ENCODE measurements at places on chromosomes 7 and 10.

DNA sequence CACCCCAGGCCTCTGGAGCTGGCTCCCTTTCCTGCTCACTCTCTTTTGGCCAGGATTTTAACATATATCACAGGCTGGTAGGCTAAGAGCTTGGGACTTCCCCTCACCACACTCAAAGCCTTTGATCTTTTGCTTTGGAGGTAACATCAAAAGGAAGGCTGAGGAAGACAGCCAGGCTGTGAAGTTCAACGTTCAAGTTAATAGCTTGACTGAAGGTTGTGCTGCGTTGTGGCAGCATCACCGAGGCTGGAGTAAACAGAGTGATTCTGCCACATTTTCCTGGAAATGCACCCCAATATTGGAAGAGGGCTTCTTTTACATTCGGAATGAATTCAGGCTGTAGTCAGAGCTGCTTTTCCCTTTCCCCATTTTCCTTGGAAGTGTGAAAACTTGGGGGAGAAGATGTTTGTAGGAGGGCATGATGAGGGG lies 57.3 kb downstream of the TCF7L2 start:
- DNase-seq, result no peak

DNA sequence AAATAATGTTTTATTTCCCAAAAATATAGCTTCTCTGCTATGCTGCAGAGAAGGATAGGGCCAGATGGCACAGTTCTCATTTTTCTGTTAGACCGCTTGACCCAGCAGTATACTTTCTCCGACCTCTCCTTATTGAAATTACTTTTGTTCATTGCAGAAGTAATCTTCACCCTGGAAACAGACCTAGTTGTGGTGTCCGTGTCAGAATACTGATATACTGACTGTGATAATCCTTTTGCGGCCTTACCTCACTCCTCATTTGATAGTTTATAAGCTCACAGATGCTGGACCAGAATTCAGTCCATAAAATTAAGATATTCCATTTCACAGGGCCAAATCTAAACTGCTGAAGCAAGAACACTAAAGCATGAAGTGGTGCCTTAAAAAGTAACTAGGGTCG lies 260.6 kb upstream of the DKK1 start:
- DNase-seq, result no peak

DNA sequence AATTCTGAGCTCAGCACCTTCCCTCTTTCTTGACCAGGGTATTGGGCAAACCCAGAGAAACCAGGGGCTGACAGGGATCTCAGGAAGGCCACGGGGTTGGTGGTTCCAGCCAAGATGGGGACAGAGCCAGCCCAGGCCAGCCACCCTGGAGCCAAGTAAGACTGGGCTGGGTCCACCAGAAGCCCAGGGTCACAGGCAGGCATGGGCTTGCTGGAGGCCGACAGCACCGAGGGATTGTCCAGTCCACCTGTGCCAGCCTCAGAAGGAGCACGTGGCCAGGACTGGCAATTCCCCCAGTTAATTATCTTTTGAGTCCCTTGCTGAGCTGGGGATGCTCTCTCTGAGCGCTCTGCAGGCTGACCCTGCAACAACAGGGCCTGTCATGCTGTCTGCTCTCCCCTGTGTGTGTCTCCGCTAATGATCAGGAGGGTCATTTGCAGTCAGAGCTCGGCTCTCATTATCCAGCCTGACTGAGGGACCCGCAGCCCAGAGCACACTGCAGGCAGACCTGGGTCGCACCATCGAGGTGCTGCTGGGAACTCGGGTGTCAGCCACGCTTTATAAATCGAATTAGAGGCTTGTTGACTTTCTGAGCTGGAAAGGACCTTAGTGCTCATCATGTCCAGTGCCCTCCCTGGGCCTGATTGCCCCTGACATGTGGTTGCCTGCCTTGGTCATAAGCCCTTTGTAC lies 69.5 kb upstream of the PPIF start:
- no peak for DNase-seq

DNA sequence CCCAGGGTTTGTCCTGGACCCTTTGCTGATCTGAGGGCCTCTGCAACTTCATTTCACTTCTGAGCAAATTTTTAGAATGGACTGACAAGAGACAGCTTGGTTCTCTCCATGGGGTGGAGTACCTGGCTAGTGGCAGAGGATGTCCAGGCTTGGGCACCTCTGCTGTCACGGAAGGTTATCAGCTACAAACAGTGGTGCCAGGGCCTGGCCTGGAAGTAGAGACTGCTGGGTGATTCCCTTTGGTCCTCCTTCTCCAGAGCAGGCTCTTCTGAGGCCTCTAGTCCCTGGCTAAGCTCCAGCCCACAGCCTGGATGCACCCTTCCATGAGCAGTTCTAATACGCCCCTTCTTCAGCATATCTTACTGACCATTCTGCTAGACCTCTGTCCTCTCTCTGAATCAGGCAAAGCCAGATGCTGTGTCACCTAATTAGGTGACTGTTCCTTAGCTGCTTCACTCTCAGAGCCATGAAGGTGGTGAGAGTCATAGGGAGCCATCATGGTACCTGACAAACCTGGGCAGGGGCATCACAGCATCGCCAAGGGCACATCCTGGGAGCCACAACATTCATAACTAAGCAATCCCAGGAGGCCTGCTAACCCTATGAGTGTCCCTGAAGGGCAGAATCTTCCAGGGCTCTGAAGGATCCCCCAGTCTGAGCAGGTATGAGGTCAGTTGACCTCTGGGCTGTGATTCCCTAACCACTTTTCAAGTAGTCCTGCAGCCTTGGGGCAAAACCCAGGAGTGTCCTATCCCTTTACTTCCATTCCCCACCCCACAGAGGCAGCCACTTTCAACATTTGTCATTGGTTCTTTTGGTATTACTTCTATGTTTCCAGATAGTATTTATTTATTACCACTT lies 4.0 kb downstream of the ARHGAP22 start:
- no peak for DNase-seq

- DNase-seq, result no peak
These were observed 92.0 kb upstream of the INSIG1 start for GRCh38 chr7:155205368-155206317.

DNA sequence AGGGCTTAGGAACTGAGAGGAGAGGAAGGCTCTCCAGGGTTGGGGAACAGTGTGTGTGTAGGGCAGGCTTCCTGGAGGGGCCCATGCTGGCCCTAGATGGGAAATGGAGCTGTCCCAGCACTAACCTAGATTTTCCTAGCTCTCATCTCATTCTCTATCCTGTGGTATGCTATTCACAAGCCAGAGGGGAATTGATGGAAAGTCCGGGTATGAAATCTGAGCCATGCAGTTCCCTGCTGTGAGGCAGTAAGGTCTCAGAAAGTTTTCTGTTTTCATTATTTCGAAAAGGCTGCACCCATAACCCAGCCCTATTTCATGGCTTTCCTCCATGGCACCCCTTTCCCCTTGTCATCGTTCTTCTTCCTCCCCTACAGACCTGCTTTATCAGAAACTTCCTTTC lies 220.3 kb downstream of the RPS24 start:
- DNase-seq, result no peak

DNA sequence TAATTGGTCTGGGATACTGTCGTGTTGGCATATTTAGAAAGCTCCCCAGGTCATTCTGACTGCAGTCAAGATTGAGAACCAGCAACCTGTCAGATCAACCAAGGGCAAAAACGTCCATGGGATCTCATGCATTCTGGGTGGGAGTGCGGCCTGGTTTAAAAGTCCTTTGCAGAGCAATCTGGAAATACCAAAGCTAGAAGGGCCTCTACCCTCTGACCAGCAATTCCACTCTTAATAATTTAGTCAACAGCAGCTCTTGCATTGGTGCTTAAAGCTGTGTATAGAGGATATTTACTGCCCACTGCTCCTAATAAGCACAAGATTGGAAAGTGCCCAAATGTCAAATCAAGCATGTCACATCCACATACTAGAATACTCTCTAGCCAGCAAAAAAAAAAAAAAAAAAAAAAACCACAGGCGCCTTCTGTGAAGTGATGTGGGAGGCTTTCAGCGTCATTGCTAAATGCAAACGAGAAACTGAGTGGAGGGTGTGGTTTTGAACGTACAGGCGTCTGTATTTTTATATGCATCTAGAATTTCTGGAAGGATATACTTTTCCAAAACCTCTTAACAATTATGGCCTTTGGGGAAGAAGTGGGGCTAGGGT lies 44.8 kb upstream of the HSPA12A start:
- DNase-seq, result no peak

DNA sequence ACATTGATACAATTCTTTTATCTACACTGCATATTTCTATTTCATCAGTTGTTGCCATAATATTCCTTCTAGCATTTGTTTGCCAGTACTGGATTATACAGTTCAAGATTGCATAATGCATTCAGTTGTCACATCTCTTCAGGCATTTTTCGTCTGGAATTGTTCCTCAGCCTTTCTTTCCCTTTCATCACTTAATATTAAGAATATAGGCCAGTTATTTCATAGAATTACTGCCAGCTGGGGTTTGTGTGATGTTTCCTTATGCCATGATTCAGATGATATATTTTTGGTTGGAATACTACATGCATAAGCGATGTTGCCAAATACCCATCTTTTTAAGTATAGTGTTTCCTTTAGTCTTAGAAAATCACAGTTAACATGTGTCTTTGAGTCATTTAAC lies 20.8 kb downstream of the KIFBP start:
- no peak for DNase-seq

DNA sequence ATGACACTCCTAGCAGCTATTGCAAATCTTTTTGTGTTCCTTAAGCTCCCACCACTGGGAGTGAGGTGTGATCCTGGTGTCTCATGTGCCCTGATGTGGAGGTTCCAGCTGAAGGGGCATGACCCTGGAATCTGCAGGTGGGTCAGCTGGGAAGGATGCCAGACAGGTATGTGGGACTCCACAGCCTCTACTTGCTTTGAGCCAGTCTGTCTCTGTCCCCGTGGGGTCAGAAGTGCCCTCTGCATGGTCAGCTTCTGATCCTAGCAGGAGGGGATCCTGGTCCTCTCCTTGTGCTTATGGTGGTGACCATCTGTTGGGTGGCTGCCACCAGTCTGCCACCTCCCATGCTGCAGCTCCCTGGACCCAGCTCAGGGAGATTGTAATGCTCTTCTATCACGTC lies 51.1 kb upstream of the COMTD1 start:
- DNase-seq, result no peak

GRCh38 chr10:20288060-20288459 lies 471.8 kb downstream of the PLXDC2 start:
- DNase-seq, result peak; percentile 83

DNA sequence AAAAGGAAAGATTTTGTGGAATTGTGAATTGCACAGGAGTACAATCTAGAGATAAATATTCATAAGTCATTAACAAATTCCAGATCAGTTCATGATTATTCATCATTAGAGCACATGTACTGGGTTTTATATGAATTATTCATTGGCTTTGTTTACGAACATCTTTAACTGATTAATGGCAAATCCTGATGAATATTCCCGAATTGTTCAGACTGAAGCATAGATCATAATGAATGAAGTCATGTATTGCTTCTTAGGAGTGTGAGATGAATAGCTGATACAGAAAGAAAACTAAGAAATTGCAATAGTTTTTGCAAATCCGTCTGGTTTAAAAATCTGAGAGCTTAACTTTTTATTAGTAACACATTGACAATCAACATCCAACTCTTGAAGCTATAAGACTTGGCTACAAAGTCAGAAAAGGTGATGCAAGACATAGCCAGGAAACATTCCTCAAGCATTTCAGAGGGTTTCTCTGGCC lies 183.6 kb upstream of the DGKB start:
- DNase-seq, result no peak

GRCh38 chr10:101284744-101285463 lies 55.6 kb upstream of the LBX1 start:
- no peak for DNase-seq

GRCh38 chr10:70514591-70514990 lies 36.0 kb downstream of the PALD1 start:
- DNase-seq, result no peak

DNA sequence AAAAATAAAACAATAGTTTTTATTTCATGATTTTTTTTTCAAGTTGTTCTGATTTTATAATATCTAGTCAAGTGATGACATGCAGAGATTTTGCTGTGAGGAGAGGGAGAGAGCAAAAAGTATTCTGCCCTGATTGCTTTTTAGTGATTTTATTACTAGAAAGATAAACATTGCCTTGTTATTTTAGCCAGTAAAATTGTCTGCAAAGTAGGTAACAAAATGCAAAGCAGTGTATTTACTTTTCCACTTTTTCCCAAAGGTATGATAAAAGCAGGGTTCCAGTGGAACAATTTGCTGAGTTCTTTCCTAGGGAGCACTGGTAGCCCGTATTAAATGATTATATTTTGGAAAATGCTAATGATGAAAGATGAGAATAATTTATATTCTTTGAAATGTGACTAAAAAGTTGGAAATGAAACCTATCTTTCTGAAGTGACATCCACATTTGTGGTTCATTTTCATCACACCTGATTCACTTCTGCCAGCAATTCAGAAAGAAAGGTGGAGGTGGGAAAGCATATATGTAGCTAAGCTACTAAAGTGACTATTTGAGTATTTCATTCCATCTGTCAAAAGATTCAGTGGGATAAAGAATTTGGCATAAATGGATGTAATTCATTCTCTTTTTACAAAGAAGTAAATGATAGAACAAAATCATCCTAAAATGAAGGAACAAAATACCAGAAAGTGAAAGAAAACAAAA lies 300.3 kb downstream of the ADK start:
- DNase-seq, result no peak

- no peak for DNase-seq
These were observed 8.1 kb downstream of the PRKRIP1 start for GRCh38 chr7:102404005-102404861.

Measured in spinal cord (tissue), 10 donors.